ENCODE measurements at places on chromosomes 1 and 21.

- no peak for DNase-seq
- no peaks in the 10 kb centered on the region for H3K36me3 ChIP-seq
- H3K27me3 ChIP-seq: no peaks in the 10 kb centered on the region
- no peak overlapping the region for H3K27ac ChIP-seq
Observed at GRCh38 chr1:82759035-82759434, 958.3 kb downstream of the ADGRL2 start.

DNA sequence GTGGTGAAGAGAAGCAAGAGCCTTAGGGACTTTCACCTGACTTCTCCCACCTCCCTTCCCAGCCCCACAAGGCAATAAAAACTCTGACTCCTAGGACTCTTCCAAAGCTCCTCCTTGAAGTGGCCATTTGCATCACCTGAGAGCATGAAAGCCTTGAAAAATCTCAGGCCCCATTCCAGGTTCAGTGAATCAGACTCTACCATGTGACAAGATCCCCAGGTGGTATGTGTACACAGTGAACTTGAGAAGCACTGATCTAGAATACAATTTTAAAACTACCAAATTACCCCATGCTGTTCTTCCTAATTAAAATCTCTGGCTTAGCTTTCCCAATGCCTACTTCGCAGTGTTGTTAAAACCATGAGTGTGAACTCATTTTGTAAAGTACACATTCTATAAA is 195.1 kb upstream of the SAMSN1 start:
- H3K4me3 ChIP-seq: no peak overlapping the region
- peaks cover 10% of the 10 kb centered on the region for H3K4me1 ChIP-seq
- no peak for DNase-seq
- peaks cover 2% of the 10 kb centered on the region for H3K36me3 ChIP-seq

- DNase-seq: no peak
- no peaks in the 10 kb centered on the region for H3K36me3 ChIP-seq
- no peak overlapping the region for H3K4me3 ChIP-seq
Observed at GRCh38 chr1:54967372-54967771, 13.1 kb upstream of the TMEM61 start.

- no peaks in the 10 kb centered on the region for H3K27me3 ChIP-seq
- H3K4me1 ChIP-seq: no peaks in the 10 kb centered on the region
- H3K4me3 ChIP-seq: no peak overlapping the region
- DNase-seq: no peak
- no peak overlapping the region for H3K27ac ChIP-seq
Observed at GRCh38 chr1:154334079-154335024, 9.0 kb downstream of the ATP8B2 start.

- H3K27me3 ChIP-seq: no peaks in the 10 kb centered on the region
Observed at GRCh38 chr1:22875241-22875640, 97.4 kb downstream of the LACTBL1 start.

DNA sequence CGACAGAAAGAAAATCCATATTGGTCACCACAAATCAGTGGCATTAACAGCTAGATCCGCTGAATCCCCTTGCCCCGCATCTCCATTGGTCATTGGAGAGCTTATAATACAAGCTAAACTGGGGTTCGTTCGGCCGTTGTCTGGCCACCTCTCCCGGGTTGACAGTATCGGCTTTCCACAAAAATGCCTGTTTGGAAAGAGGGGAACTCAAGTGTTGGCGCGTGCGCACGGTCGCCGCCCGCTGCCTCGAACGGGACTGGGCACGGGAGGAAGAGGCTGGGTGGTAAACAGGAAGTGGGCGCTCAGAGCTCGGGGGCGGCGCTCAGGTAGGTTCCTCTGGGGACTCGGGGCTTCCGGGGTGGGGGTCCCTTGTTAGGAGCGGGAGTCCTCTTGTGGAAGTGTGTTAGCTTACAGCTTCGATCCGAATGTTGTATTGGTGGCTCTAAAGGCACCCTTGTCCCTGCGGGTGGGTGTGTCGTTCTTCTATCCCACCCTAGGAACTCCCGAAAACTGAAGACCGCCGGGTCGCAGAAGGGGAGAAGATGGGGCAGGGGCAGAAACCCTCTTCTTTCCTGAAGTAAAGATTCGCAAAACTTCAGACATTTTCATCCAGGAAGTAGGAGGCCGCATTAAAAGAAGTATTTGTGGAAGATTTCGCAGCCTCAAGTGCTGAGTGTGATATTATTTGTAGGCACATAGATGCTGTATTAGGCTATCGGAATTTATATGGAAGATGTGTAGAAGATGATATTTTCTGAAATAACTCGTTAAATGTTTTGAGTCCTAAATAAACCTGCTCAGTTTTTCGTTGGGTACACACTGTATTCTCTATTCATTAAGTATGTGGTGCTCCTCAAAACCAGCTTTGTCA is 962 bp downstream of the BROX start:
- peak overlapping the region; percentile 99 for H3K27ac ChIP-seq
- peaks cover 26% of the 10 kb centered on the region for H3K4me1 ChIP-seq
- DNase-seq: peak; percentile 82
- H3K27me3 ChIP-seq: no peaks in the 10 kb centered on the region

DNA sequence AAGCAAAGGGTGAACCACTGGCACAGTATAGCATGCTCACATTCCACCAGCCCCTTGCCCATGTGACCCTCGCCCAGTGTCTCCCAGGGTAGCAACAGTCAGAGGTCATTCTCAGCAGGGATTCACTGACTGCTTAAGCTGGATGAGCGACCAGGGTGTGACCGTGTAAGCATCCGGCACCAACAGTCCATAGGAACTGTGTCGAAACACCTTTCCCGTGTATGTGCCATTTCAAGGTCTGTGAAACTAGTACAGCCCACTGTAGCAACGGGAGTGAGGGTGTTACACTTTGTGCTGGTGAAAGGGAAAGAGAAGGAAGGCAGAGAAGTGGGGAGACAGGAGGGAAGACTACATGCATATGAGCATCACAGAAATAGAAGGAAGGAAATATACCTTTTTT is 10.8 kb downstream of the PIK3C2B start:
- no peaks in the 10 kb centered on the region for H3K27me3 ChIP-seq
- no peak for DNase-seq
- peaks cover 3% of the 10 kb centered on the region for H3K36me3 ChIP-seq
- no peak overlapping the region for H3K27ac ChIP-seq

GRCh38 chr1:190273161-190273560 is 204.5 kb downstream of the BRINP3 start:
- H3K27ac ChIP-seq: no peak overlapping the region
- H3K4me1 ChIP-seq: no peaks in the 10 kb centered on the region
- no peaks in the 10 kb centered on the region for H3K36me3 ChIP-seq
- no peak for DNase-seq
- no peak overlapping the region for H3K4me3 ChIP-seq

DNA sequence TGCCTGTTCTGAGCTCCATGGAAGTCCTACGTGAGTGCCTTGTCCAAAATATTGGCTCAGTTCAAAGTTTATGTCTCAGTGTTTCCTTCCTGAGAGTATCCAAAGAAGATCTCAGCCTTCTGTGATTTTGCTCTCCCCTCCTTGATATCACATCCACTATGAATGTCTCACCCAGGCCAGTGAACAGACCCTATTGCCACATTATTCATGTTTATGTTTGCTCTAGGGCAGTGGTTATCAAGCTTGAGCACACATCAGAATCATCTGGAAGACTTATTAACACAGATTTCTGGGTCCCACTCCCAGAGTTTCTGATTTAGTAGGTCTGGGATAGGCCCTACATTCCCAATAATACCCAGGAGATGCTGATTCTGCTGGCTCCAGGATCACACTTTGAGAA is 145.0 kb upstream of the FGGY start:
- no peak overlapping the region for H3K4me3 ChIP-seq
- H3K4me1 ChIP-seq: peaks cover 28% of the 10 kb centered on the region
- no peaks in the 10 kb centered on the region for H3K36me3 ChIP-seq
- peak overlapping the region; percentile 50 for H3K27ac ChIP-seq

DNA sequence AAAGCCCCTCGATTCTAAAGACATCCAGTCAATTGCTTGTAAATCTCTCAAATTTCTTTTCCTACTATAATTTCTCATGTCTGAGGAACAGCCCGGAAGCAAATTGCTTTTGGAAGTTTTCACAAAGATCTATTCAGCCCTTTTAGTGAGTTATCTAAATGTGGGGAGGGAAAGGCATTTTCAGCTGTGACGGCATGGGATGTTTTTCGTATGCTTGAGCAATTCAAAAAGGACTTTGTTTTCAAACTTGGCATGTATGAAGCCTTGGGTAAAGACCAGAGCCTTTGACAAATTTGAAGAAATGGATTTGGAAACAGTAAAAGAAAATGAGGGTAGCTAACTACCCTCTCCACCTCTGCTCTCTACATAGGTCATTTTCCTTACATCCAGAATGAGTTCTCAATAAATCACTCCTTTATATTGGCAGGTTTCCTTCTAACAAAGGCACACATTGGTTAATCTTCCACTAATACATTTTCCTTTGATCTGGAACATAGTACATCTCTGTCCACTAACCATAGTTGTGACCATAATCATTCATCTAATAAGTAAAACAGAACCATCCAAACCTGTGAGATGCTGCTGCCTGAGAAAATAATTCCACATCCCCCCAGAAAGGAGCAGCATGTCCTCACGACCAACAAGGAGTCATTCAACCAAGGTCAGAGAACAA is 66.1 kb upstream of the ADAM30 start:
- peaks cover 44% of the 10 kb centered on the region for H3K36me3 ChIP-seq
- H3K27me3 ChIP-seq: no peaks in the 10 kb centered on the region
- no peak for DNase-seq
- no peak overlapping the region for H3K27ac ChIP-seq
- no peak overlapping the region for H3K4me3 ChIP-seq

GRCh38 chr1:19695772-19696171 is 31.1 kb downstream of the HTR6 start:
- H3K4me1 ChIP-seq: no peaks in the 10 kb centered on the region
- H3K27ac ChIP-seq: no peak overlapping the region
- H3K4me3 ChIP-seq: no peak overlapping the region
- no peaks in the 10 kb centered on the region for H3K27me3 ChIP-seq
- DNase-seq: no peak

DNA sequence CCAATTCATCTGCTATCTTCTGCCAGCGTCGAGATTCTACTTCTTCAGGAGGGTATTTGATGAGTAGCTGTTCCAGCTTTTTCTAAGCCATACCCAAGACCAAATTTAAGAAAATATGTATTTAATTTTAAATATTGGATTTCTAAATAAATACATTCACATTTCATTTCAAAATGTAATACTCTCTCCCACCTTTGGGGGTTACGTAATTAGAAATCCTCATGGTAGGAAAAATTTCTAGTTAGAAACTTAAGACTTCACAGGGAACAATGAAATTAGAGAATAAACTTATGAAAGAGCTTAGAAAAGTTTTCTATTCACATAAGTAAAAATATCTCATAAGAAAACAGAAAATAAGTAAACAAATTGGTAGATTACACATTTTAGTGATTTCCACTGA is 102.9 kb downstream of the ZZZ3 start:
- H3K4me3 ChIP-seq: no peak overlapping the region
- H3K27me3 ChIP-seq: no peaks in the 10 kb centered on the region
- peaks cover 19% of the 10 kb centered on the region for H3K36me3 ChIP-seq
- no peak overlapping the region for H3K27ac ChIP-seq

GRCh38 chr1:48697066-48697707 is 79.5 kb downstream of the BEND5 start:
- H3K4me3 ChIP-seq: no peak overlapping the region
- H3K36me3 ChIP-seq: no peaks in the 10 kb centered on the region
- no peak overlapping the region for H3K27ac ChIP-seq
- no peak for DNase-seq

DNA sequence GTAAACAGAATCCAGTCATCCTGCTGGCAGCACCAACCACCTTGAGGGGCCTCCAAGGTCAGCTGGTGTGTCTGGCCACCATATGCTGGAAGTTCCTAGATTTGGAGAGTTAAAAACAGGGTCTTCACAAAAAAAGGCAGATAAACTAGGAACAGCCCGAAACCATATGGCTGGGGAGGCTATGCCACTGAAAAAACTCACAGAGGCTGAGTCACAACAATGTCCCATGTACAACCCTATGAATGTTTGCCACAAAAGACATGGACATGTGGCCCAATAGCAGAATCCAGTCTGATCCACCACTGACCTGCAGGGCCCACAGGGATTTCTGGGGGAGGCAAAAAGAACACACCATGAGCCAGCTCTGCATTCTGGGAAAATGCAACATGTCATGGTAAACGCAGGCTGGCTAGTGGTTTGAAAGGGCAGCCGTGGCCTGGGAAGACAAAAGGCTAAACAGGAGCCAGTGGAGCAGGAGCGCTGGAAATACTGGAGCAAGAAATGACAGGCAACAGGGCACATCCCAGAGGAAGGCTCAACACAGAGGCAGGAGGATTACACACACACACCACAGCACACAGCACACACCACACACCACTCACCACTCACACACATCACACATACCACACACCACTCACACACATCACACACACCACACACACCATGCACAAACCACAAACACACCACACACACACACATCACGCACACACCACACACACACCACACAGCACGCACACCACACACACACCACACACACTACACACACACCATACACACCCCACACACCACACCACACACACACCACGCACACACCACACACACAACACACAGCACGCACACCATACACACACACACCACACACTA is 55.4 kb downstream of the HSF2BP start:
- H3K4me3 ChIP-seq: no peak overlapping the region
- peaks cover 10% of the 10 kb centered on the region for H3K36me3 ChIP-seq
- no peaks in the 10 kb centered on the region for H3K27me3 ChIP-seq
- H3K27ac ChIP-seq: no peak overlapping the region
- H3K4me1 ChIP-seq: peaks cover 25% of the 10 kb centered on the region
- DNase-seq: no peak

DNA sequence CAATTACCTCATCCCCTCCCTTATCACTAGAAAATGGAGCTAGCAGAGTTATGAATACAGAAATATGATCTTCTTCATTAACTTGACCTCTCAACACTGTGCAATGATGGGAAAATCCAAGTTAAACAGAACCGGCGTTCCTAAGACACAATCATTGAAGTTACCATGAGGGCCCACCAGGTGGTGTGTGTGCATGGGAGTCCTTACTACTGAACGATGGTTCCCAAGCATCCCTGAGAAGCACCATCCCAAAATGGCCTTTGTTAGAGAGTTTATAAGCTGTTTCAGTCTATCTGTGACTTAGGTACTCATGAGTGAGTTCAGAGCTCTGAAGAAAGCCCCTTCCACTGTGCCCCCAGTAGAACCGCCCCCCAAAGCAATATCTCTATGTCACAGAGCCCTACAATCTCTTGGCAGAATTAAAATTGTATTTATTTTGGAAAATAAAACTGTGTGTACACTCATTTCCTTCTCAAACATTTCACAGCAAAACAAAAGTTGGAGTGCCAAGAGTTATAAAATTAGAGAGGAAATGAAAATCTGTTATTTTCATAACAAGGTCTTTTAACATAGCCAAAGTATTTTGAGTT is 56.8 kb downstream of the PLD5 start:
- H3K27ac ChIP-seq: no peak overlapping the region
- no peaks in the 10 kb centered on the region for H3K36me3 ChIP-seq
- no peaks in the 10 kb centered on the region for H3K27me3 ChIP-seq
- DNase-seq: no peak

DNA sequence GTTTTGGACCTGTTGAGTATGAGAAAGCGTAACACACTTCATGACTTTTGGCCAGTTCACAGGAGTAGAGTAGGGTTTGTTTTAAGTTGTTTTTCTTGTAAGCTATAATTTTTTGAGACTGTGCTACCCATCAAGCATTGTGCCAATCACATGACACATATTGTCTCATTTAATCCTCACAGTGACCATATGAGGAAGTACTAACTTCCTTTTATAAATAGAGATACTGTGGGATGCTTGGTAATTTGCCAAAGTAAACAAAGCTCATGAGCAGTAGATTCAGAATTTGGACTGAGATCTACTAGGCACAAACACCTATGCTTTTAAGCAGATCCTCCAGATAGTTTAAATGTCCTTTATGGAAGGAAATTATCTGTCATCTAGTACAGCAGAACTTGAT is 178.3 kb downstream of the CACNA1E start:
- H3K4me3 ChIP-seq: no peak overlapping the region
- no peak overlapping the region for H3K27ac ChIP-seq
- no peak for DNase-seq
- H3K4me1 ChIP-seq: no peaks in the 10 kb centered on the region
